ENCODE measurements at places on chromosomes 11 and 22. TPM values are rescaled to one million over a fixed set of nuclear protein-coding genes. Genes with fewer than 3 reads are reported as not detected.

Gene C11orf87
- not detected for total RNA-seq

Gene MPZL2
- not detected for total RNA-seq

Gene ASPHD2
- 4.0 TPM for total RNA-seq

Gene PANX2
- not detected for total RNA-seq

Gene WBP2NL
- not detected for total RNA-seq

Gene ARHGEF12
- 34.0 TPM for total RNA-seq

Gene IFITM10
- 0.18 TPM for total RNA-seq

Gene GAL3ST3
- not detected for total RNA-seq

GRCh38 chr22:19998991-19999820 is 17.4 kb downstream of the ARVCF start:
- H3K4me3 ChIP-seq: no peak overlapping the region
- peak; percentile 56 for DNase-seq
- H3K36me3 ChIP-seq: no peaks in the 10 kb centered on the region
- H3K4me1 ChIP-seq: peaks cover 62% of the 10 kb centered on the region
- no peak overlapping the region for H3K27ac ChIP-seq

DNA sequence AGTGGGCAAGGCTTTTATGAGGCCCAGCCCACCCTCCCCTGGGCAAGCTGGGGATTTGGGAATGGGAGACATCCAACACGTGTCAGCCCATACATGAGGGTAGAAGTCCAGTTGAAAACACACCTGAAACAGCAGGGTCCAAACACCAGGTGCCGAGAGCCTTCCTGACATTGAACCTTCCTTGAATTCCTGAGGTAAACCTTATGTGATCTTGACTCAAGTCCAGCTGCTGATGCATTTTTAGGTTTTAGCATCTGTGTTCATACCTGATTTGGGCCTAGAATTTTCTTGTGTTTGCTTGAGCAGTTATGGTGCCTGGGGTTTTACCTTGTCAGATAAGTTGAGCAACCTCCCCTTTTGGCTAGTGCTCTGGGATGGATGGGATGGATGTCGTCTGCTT is 66.3 kb downstream of the CDKN1C start:
- no peaks in the 10 kb centered on the region for H3K36me3 ChIP-seq
- H3K27ac ChIP-seq: no peak overlapping the region
- H3K4me3 ChIP-seq: no peak overlapping the region
- H3K27me3 ChIP-seq: no peaks in the 10 kb centered on the region
- DNase-seq: no peak

GRCh38 chr11:84372381-84372950 is 1086.3 kb upstream of the CCDC90B start:
- no peaks in the 10 kb centered on the region for H3K4me1 ChIP-seq
- no peaks in the 10 kb centered on the region for H3K27me3 ChIP-seq
- H3K36me3 ChIP-seq: no peaks in the 10 kb centered on the region
- H3K4me3 ChIP-seq: no peak overlapping the region
- no peak overlapping the region for H3K27ac ChIP-seq

DNA sequence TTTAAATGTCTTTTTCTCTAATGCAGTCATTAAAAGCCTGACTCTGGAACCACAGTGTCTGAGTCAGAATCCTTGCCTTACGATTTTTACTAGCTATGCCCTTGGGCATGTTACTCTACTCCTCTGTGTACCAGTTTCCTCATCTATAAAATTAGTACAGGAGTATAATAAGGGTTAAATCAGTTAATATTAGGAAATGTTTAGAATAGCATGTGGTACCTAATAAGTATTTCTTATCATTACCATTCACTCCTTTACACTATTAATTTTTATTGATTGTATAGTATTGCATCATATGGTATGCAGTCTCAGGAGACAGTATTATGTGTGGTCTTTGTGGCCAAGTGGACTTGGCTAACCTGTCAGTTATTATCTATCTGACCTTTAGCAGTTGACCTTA is 68.2 kb downstream of the METTL15 start:
- H3K4me1 ChIP-seq: no peaks in the 10 kb centered on the region
- H3K36me3 ChIP-seq: no peaks in the 10 kb centered on the region
- no peaks in the 10 kb centered on the region for H3K27me3 ChIP-seq
- H3K27ac ChIP-seq: no peak overlapping the region
- no peak for DNase-seq

DNA sequence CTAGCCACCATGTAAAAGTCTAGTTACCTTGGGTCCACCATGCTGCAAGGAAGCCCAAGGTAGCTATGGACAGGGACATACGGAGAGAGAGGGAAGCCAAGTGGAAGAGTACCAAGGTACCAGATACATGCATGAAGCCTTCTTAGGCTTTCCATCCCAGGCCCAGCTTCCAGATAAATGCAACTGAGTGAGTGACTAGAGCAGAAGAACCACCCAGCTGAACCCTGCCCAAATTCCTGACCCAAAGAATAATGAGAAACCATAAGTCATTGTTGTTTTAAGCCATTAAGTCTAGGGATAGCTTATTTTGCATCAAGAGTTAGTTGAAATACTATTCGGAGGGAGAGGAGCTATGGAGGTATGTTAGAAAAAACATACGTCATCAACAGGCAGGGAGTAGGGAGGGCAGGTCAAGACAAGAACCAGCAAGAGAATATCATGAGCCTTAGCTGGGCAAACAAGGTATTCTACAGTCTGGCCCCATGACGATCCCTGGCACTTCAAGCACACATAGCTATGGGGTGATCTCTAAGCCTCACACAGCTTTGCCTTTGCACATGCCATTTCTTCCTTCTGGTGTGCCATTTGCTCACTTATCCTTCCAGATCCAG is 36.5 kb upstream of the APLNR start:
- H3K4me1 ChIP-seq: peaks cover 7% of the 10 kb centered on the region
- no peak for DNase-seq
- no peak overlapping the region for H3K27ac ChIP-seq
- no peak overlapping the region for H3K4me3 ChIP-seq
- H3K27me3 ChIP-seq: no peaks in the 10 kb centered on the region

- peaks cover 5% of the 10 kb centered on the region for H3K4me1 ChIP-seq
- no peak overlapping the region for H3K27ac ChIP-seq
- H3K36me3 ChIP-seq: no peaks in the 10 kb centered on the region
These were observed 65.0 kb downstream of the LRRC32 start for GRCh38 chr11:76605338-76606074.

GRCh38 chr11:20070459-20070858 is 89.8 kb downstream of the DBX1 start:
- no peak overlapping the region for H3K4me3 ChIP-seq
- H3K4me1 ChIP-seq: 0 out of 2 replicates have a peak, but pooled peaks cover under 1% of the 10 kb centered on the region
- peaks cover 67% of the 10 kb centered on the region for H3K36me3 ChIP-seq
- H3K27ac ChIP-seq: no peak overlapping the region
- H3K27me3 ChIP-seq: no peaks in the 10 kb centered on the region

DNA sequence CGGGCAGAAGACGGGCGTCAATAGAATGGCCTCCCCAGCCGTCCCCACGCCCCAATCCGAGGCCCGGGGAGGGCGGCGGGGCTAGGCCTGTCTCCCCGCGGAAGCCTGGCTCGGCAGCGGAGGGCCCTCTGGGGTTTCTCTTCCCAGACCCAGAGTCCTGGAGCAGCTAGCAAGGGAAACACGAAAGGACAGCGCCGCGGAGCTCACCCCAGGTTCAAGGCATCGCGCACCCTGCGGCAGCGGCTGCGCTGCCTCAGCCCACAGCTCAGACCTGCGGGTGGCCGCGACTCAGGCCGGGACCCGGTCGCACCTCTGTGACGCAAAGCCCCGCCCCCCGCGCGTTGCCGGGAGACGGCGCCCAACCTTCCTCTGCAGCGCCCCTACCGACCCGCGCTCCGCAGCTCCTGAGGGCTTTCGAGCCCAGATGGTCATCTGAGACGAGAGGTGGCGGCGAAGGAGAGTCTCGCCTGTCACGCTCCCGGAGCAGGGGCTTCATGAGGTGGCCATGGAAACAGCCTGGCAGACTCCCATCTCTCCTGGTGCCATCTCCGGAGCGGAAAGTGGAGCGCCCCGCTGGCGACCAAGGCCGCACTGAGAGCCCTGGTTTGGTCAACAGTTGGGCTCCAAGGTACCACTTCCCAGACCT is at the start of gene RNF141:
Gene RNF141 (minus strand): TSS at position 273 of the 646 bp plus-strand sequence. CDS start 7,029 bp downstream, outside the sequence.
- peak; percentile 97 for DNase-seq
- H3K27ac ChIP-seq: peak within 1 kb of the TSS; percentile 59
- no peaks in the 10 kb centered on the region for H3K36me3 ChIP-seq
- H3K4me1 ChIP-seq: peaks cover 6% of the 10 kb centered on the region

DNA sequence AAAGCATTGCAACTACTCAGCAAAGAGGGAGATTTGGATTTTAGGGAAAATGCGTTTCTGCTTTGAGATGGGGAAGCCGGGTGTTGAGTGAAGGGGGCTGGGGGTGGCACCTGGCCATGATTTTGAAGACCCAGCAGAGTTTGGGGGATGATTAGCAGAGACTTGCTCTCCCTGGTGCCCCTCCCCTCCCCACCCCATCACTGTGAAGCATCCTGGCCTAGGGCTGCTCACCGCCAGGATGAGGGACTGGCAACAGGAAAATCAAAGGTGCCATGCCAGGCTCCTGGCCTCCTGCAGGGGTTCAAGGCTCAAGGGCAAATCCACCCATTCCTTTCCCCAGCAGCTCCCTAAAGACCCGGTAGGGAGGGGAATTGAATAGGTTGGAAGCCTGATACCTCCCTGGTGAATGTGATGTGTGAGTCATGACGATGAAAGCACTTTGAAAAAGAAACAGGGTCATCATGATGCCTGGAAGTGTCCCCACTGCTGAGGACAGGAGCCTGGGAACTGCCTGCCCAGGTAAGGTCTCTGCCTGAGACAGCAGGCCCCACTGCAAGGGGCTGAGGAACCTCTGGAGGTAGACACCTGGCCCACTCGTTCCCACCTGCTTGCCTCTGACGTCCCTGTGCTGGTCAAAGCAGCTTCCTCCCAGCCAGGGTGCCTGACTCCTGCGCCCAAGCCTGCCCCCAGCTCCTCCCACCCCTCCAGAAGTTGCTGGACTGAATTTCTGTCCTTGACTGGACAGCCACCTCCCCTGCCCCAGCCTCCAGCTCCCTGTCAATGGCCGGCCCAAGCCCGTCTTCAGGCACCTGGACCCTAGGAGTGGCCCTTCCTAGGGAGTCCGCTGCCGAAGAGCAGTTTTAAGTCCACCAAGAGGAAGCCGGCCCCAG is 1.7 kb downstream of the CHST1 start:
- no peaks in the 10 kb centered on the region for H3K36me3 ChIP-seq
- no peak for DNase-seq
- H3K4me3 ChIP-seq: no peak overlapping the region
- no peak overlapping the region for H3K27ac ChIP-seq
- peaks cover 71% of the 10 kb centered on the region for H3K27me3 ChIP-seq

DNA sequence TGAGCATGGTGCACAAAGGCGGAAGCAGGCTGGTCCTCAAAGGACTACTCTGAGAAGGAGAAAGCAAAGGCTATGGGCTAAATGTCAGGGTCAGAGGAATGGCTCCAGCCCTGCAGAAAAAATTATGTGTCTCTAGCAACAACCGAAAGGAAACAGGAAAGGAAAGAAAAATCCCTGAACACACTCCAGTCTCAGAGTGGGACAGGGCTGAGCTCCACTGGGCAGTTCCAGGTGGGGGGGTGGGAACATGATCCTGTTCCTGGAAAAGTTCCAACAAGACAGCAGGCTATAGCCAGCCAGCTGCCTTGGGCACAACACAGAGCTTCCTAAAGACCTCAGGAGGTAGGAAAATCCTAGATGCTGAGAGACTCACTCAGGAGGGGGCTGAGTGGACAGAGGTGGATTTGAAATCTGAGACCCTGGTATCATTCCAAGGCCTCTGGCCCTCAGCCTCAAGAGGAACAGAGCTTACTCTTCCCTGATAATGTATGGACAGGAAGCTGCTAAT is 1088.2 kb downstream of the TBC1D22A start:
- H3K27ac ChIP-seq: peak overlapping the region; percentile 70
- peak; percentile 90 for DNase-seq
- no peaks in the 10 kb centered on the region for H3K36me3 ChIP-seq
- H3K4me1 ChIP-seq: peaks cover 47% of the 10 kb centered on the region
- no peaks in the 10 kb centered on the region for H3K27me3 ChIP-seq

- no peak for DNase-seq
- H3K4me1 ChIP-seq: no peaks in the 10 kb centered on the region
- no peak overlapping the region for H3K4me3 ChIP-seq
- H3K36me3 ChIP-seq: no peaks in the 10 kb centered on the region
- no peaks in the 10 kb centered on the region for H3K27me3 ChIP-seq
These were observed 26.2 kb downstream of the TMEM135 start for GRCh38 chr11:87063982-87064381.

- H3K36me3 ChIP-seq: no peaks in the 10 kb centered on the region
- H3K4me1 ChIP-seq: peaks cover 7% of the 10 kb centered on the region
- H3K27me3 ChIP-seq: no peaks in the 10 kb centered on the region
- H3K4me3 ChIP-seq: no peak overlapping the region
These were observed 38.7 kb upstream of the ATXN10 start for GRCh38 chr22:45632791-45633515.

- no peaks in the 10 kb centered on the region for H3K36me3 ChIP-seq
- peak overlapping the region; percentile 35 for H3K4me3 ChIP-seq
- no peaks in the 10 kb centered on the region for H3K27me3 ChIP-seq
These were observed 23.0 kb downstream of the KCNE3 start for GRCh38 chr11:74444173-74444826.

DNA sequence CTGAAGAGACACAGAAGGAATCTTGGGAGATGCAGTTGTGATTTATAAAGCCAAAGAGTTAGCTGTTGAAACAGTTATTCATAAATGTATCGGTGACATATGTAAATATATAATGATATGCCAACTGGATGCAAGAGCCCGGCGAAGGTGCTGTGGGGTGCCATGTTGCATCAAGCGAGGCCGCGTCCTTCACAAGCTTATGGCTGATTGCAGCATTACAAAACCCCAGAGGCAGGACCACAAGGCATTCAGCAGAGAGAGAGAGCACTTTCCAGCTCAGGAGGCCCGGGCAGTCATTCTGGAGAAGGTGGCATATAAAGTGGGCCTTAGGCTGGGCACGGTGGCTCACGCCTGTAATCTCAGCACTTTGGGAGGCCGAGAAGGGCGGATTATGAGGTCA is 65.6 kb downstream of the LARGE1 start:
- no peak overlapping the region for H3K27ac ChIP-seq
- H3K4me3 ChIP-seq: no peak overlapping the region
- DNase-seq: no peak
- no peaks in the 10 kb centered on the region for H3K27me3 ChIP-seq

DNA sequence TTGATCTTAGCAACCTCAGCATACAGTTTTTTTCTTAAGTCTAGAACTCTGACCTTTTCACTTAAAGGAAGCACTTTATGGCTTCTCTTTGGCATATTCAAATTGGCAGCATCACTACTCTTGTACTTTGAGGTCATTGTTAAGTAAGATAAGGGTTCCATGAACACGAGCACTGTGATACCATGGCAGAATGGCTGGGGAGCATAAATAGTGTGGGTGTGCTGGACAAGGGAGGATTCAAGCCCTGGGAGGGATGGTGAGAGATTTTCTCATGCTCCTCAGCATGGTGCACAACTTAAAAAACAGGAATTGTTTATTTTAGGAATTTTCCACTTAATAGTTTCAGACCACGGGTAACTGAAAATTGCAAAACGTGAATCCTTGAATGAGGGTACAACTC is 111.4 kb downstream of the ATXN10 start:
- H3K4me1 ChIP-seq: no peaks in the 10 kb centered on the region
- no peaks in the 10 kb centered on the region for H3K27me3 ChIP-seq
- DNase-seq: no peak
- no peaks in the 10 kb centered on the region for H3K36me3 ChIP-seq
- H3K4me3 ChIP-seq: no peak overlapping the region

GRCh38 chr11:36105743-36106581 is 162.1 kb downstream of the LDLRAD3 start:
- H3K36me3 ChIP-seq: peaks cover 43% of the 10 kb centered on the region
- no peaks in the 10 kb centered on the region for H3K27me3 ChIP-seq
- H3K4me3 ChIP-seq: no peak overlapping the region
- no peak overlapping the region for H3K27ac ChIP-seq

GRCh38 chr11:70720281-70720680 is 322.0 kb downstream of the CTTN start:
- H3K27me3 ChIP-seq: no peaks in the 10 kb centered on the region
- no peak for DNase-seq
- no peaks in the 10 kb centered on the region for H3K4me1 ChIP-seq
- no peak overlapping the region for H3K27ac ChIP-seq
- H3K4me3 ChIP-seq: no peak overlapping the region

Measured in SJCRH30 (cell line).